Cerebellar nuclear complex (tissue), 1 donor: ENCODE measurements at places on chromosomes 11 and 22.

- no peak for DNase-seq
Measured at GRCh38 chr11:105897161-105897560, 124.9 kb downstream of the MSANTD4 start.

- DNase-seq, result no peak
Measured at GRCh38 chr11:16610738-16611388, 127.6 kb upstream of the C11orf58 start.

GRCh38 chr11:4086575-4087353 lies 7.8 kb upstream of the RRM1 start:
- no peak for DNase-seq

DNA sequence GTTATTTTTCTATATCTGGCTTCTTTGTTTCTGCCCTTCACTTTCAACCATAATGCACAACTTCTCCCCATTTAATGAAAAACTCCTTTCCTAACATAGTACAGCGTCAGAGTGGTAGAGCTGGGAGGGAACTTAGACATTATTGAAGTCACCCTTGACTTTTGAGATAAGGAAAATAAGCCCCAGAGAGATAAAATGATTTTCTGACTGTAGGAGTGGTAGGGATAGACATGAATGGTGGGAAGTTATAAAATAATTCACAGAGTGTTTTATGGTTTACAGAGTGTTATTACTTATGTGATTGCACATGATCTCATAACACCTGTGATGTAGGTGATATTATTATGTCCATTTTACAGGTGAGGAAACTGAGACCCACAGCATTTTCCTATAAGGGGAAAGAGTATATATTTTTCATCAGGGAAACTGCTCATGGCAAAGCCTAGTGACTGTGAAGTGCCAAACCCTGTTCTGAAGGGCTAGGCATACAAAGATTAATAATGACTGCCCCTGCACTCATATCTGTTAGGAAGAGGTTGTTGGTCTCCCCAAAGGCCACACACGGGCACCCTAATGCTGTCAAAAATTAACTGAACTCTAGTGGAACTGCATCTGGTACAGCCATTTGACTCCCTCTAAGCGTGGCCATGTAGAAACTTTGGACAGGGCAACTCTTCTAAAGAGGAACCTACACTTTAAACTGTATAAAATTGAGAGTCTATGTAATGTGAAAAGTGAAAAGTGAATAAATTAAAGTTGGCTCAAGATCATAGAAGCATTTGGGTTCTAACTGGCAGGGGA lies 61.1 kb upstream of the PICALM start:
- DNase-seq, result no peak

DNA sequence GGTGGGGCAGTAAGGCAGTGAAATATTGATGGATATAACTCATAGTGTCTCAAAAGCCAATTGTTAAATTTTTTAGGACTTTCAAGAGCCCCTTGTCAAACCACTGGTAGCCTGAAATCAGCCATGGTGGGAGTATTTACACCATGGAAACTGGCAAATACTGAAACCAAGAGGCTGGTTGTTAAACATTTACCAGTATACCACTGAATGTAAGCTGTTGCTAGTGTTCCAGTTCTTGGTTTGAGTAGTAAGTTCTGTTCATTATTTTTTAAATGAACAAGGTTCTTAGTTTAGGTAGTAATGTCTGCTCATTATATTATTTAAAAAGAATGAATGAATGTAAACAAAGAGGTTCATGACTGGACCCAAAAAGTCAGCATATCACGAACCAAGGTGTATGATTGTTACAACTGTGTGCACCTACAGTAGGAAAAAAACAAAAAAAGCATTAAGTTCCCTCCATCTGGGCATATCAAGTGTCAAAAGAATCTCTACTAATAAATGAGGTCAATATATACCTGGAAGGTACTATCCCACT lies 4.5 kb upstream of the EIF3F start:
- no peak for DNase-seq

DNA sequence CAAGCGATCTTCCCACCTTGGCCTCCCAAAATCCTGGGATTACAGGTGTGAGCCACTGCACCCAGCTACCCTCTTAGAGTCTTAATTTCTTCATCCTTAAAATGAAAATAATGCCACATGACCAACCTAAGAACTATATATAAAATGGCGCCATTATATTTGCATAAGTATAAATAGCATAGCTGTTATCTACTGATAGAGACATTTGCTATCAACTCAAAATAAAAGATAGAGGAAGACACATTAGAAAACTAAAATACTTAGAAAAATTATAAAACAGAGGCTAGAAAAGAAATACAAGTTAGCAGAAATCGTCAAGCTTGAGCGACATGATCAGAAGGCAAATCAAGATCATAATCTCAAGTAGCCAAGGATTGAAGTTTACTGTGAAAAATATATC lies 6.2 kb downstream of the FAM168A start:
- no peak for DNase-seq

GRCh38 chr22:39238966-39239505 lies 5.7 kb downstream of the PDGFB start:
- no peak for DNase-seq

- DNase-seq, result no peak
Measured at GRCh38 chr11:19410032-19410431, 169.3 kb upstream of the E2F8 start.

DNA sequence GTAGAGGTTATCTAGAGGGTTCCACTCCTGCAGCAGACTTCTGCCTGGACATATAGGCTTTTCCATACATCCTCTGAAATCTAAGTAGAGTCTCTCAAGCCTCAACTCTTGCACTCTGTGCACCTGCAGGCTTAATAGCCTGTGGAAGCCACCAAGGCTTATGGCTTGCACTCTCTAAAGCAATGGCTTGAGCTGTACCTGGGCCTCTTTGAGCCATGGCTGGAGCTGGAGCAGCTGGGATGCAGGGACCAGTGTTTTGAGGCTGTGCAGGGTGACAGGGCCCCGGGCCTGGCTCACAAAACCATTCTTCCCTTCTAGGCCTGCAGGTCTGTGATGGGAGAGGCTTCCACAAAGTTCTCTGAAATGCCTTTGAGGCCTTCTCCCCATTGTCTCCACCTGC lies 2.9 kb upstream of the NXPE4 start:
- DNase-seq, result no peak

GRCh38 chr11:26593691-26594090 lies 21.6 kb upstream of the MUC15 start:
- DNase-seq, result no peak

DNA sequence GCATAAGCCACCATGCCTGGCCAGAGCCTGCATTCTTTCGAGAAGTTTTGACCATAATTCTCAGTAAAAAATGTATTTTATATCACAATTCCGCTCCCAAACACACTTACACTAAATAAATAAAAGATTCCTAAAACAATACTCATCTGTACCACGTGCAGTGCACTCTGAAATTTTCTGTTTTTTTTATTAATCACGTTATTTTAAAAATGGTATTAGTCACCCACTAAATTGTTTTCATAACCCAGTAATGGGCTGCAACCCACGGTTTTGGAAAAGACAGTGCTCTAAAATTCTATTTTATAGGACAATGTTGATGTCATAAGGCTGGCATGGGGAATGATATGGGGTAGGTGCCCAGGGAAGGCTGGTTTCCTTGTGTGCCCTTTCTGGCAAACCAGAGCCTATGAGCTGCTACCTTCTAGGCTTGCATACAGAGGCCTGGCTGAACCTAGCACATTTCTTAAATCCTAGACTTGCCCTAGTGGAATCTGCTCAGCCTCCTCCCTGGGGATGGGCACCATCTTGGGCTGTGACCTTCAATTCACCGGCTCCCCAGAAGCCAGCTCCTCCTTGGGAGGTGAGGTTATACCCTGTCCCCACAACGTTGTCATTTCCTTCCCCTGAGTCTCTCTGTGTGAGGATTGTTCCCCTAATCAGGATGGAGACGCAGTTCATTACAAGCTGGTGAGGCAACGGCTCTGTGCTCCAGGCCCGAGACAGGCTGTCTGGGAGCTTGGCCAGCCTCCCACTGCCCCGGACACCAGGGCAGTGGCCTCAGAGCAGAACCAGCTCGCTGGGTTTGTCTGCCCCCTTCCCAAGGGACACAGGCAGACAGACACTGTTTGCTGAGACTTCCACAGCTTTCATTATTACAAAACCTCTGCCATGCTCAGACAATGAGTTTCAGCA lies 116.5 kb upstream of the NAV2 start:
- no peak for DNase-seq
